ENCODE measurements at places on chromosomes 12 and 14. TPM values are rescaled to one million over a fixed set of nuclear protein-coding genes. Genes with fewer than 3 reads are reported as not detected.

DNA sequence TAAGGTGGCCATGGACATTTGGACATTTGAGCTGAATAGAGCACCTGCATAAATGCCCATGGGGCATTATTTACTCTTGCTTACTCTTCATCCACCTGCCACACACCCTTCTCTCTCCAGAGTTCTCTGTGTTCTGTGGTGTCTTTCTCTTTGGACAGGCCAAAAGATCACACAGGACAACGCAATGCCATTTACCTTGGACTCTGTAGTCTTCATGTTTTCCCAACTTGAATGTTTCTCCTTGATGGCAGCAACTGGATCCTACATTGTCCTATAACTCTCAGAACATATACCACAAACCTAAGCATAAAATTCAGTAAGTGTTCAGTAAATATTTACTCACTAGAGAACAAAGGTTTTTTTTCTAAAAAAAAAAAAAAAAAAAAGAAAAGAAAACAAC lies 41.7 kb upstream of the PTHLH start:
- no peak for DNase-seq
- no peak overlapping the region for H3K27ac ChIP-seq
- H3K4me3 ChIP-seq, result no peak overlapping the region

GRCh38 chr12:20963762-20964161 lies 153.3 kb downstream of the SLCO1B3 start:
- H3K4me1 ChIP-seq, result no peaks in the 10 kb centered on the region
- no peak overlapping the region for H3K4me3 ChIP-seq
- H3K27ac ChIP-seq, result no peak overlapping the region

The GABARAPL1 gene
- polyA plus RNA-seq, result 87.1 TPM

GRCh38 chr14:64947710-64948611 lies 5.4 kb upstream of the GPX2 start:
- no peak overlapping the region for H3K27ac ChIP-seq
- no peaks in the 10 kb centered on the region for H3K4me1 ChIP-seq
- no peaks in the 10 kb centered on the region for H3K36me3 ChIP-seq
- no peak for DNase-seq

The MORN3 gene
- polyA plus RNA-seq, result 3.2 TPM

DNA sequence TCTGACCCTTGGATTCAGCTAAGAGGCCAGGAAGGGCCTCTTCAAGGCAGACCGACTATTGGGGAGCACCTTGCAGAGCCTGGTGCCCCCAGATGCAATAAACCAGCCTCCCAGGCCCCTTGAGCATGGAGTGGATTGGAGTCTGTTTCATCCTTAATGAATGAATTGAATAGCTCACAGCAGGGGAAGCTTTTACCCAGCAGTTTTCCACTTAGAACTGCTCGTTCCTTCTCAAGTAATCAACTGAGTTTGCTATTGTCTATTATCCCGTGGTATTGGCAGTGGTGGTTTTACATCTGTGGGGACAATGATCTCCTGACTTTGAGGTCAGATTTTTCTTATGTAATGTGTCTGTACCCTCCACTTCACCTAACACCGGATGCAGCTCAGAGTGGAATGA lies 197.6 kb downstream of the AACS start:
- H3K27me3 ChIP-seq, result peaks cover 3% of the 10 kb centered on the region
- no peak overlapping the region for H3K27ac ChIP-seq
- no peaks in the 10 kb centered on the region for H3K36me3 ChIP-seq
- H3K4me3 ChIP-seq, result no peak overlapping the region
- DNase-seq, result no peak
- H3K4me1 ChIP-seq, result no peaks in the 10 kb centered on the region

- H3K4me1 ChIP-seq, result peaks cover 17% of the 10 kb centered on the region
- DNase-seq, result peak; percentile 93
- no peak overlapping the region for H3K27ac ChIP-seq
- no peak overlapping the region for H3K4me3 ChIP-seq
Observed at GRCh38 chr12:46389031-46389616, 16.6 kb upstream of the SLC38A2 start.

The ZNF219 gene
- polyA plus RNA-seq, result 21.6 TPM

DNA sequence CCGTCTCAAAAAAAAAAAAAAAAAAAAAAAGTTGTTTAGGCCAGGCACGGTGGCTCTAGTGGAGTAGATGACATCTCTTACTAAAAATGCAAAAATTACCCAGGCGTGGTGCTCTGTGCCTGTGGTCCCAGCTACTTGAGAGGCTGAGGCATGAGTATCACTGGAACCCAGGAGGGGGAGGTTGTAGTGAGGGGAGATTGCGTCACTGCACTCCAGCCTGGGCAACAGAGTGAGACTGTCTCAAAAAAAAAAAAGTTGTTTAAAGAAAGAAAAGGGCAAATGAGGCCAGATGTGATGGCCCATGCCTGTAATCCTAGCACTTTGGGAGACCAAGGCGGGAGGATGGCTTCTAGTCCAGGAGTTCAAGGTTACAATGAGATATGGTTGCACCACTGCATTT lies 36.6 kb upstream of the SPPL3 start:
- no peak for DNase-seq
- no peaks in the 10 kb centered on the region for H3K36me3 ChIP-seq
- H3K27me3 ChIP-seq, result no peaks in the 10 kb centered on the region
- no peak overlapping the region for H3K4me3 ChIP-seq
- H3K27ac ChIP-seq, result no peak overlapping the region
- no peaks in the 10 kb centered on the region for H3K4me1 ChIP-seq

GRCh38 chr12:31896514-31897039 lies 62.6 kb upstream of the RESF1 start:
- peaks cover 3% of the 10 kb centered on the region for H3K4me1 ChIP-seq
- no peak for DNase-seq
- H3K36me3 ChIP-seq, result no peaks in the 10 kb centered on the region
- H3K4me3 ChIP-seq, result no peak overlapping the region
- no peaks in the 10 kb centered on the region for H3K27me3 ChIP-seq

DNA sequence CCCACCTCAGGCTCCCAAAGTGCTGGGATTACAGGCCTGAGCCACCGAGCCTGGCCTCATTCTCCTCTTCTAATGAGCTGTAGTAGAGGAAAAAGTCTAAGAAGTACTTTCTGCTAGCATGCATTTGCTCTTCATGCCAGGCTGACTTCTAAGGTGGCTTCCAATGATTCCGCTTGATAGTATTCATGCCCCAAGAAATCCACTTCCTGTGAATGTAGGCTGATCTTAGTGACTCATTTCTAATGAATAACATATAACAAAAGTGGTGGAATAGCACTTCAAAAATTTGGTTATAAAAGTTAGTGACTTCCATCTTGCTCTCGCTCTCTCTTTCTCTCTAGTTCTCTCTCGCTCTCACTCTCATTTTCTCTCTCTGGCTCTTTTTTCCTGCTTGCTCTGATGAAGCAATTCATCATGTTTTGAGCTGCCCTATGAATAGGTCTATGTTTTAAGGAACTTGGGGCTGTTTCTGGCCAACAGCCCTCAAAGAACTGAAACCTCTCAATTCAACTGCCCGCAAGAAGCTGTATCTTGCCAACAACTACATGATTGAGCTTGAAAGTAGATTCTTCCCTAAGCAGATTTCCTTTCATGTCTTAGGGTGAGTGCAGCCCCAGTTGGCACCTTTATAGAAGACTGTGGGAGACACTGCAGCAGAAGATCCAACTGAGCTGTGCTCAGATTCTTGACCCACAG lies 282.9 kb downstream of the RMST start:
- peaks cover 21% of the 10 kb centered on the region for H3K4me1 ChIP-seq
- no peaks in the 10 kb centered on the region for H3K27me3 ChIP-seq
- no peak for DNase-seq
- no peak overlapping the region for H3K4me3 ChIP-seq
- H3K36me3 ChIP-seq, result no peaks in the 10 kb centered on the region
- no peak overlapping the region for H3K27ac ChIP-seq

The KIF5A gene
- 0.05 TPM for polyA plus RNA-seq

The MANSC4 gene
- polyA plus RNA-seq, result not detected

- no peaks in the 10 kb centered on the region for H3K36me3 ChIP-seq
- H3K4me1 ChIP-seq, result no peaks in the 10 kb centered on the region
- H3K27ac ChIP-seq, result no peak overlapping the region
- no peaks in the 10 kb centered on the region for H3K27me3 ChIP-seq
Observed at GRCh38 chr14:96272777-96273473, 16.9 kb downstream of the BDKRB1 start.

DNA sequence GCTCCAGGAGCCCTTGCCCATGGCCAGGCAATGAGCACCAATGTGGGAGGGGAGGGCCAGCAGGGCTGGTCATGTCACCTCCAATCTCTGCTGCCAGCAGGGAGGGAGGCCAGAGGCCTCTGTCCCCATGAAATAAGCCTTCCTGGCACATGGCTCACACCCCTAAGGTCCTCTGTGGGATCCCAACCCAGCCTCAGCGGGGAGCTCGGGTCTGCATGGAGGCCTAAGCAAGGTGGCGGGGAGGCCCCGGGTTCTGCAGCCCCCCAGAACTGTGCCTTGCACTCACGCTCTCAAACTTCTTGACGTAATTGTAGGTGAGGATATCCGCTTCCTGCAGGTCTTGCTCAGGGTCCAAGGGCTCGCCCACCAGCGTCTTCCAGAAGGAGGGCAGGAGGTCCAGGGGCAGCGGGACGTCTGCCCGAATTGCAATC lies 41.7 kb downstream of the TRAFD1 start:
- H3K27me3 ChIP-seq, result no peaks in the 10 kb centered on the region
- no peaks in the 10 kb centered on the region for H3K4me1 ChIP-seq
- H3K27ac ChIP-seq, result no peak overlapping the region

DNA sequence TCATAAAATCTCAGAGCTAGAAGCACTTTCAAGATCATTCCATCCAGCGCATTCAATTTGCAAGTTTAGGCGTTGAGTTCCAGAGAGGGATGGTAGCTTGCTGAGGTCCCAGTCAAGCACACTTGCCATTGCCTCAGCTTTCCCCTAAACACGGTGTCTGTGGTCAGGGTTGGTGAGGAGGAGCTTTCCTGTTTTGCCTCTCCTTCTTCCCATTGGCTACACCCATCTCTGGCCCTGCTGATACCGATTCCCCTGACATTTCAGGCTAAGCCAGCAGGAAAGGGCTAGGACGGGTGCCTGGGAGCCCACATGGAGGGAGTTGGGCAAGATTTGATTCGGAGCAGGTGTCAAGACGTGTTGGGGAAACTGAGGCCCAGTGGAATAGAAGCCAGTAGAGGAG lies 9.1 kb downstream of the NFATC4 start:
- H3K36me3 ChIP-seq, result peaks cover 12% of the 10 kb centered on the region
- no peak overlapping the region for H3K4me3 ChIP-seq
- no peak for DNase-seq
- no peak overlapping the region for H3K27ac ChIP-seq
- H3K4me1 ChIP-seq, result no peaks in the 10 kb centered on the region

Data from lung (tissue), 17 donors.